Esophagus mucosa (tissue), 1 donor: ENCODE measurements at places on chromosomes 6 and 20.

- no peak for ATAC-seq
Measured at GRCh38 chr6:105763866-105764265, 322.3 kb upstream of the PRDM1 start.

DNA sequence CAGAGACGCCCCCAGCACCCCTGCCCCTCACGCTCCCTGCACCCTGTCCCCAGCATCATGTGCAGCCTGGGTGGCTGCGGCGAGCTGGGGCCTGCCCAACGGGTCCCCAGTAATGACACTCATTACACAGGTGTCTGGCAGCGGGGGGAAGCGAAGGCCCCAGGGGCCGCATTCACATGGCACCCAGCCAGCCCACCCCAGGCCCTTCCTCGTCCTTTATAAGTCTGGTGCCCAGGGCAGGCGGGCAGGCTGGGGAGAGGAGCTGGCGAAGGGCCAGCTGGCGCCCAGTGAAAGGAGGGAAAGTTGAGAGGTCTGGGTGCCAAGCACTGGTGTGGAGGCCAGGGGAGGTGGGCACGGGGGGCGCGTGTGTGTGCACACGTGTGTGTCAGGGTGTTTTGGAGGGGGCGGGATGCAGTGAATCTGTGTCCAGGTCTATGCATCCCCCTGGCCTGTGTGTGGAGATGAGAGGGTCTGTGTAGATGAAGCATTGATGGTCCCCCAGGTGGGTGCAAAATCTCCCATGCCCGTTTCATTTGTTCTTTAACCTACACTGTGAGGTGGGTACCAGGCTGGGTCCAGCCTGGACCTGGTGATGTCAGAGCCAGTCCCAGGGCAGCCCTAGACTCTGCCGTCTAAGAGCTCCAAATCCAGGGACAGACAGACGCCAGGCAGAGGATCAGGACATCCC is 105.3 kb downstream of the CEBPB start:
- ATAC-seq, result no peak

GRCh38 chr20:59925899-59926298 is 7.5 kb downstream of the SYCP2 start:
- no peak for ATAC-seq

GRCh38 chr6:63685446-63686379 is 50.1 kb downstream of the PHF3 start:
- ATAC-seq, result no peak

- no peak for ATAC-seq
Measured at GRCh38 chr6:137676888-137677287, 182.7 kb upstream of the OLIG3 start.

GRCh38 chr6:47157653-47158219 is 115.6 kb upstream of the ADGRF1 start:
- ATAC-seq, result no peak

DNA sequence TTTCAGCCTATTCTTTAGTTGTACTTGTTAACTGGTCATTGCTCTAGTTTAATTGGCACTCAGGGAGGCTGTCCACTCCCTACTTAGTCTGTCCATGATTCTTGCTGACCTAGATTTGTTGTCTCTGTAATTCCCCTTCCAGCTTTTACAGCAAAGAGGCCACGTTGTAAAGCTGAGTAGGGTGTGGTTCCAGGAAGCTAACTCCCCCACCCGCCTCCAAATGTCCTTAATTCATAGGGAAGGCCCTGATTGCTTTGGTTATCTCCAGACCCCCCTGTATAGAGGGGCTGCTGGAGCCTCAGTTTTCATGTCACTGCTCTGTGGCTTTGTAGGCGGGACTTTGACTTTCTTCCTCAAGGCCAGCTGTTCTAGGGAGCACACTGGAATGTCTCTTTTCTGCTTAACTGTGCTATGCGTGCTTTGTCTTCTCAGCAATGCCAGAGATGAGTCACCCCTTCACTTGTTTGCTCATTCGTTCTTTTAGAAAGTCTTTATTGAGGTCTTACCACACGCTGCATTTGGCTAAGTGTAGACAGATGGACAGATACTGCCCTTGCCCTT is 175.1 kb upstream of the JAG1 start:
- peak; percentile 90 for ATAC-seq

DNA sequence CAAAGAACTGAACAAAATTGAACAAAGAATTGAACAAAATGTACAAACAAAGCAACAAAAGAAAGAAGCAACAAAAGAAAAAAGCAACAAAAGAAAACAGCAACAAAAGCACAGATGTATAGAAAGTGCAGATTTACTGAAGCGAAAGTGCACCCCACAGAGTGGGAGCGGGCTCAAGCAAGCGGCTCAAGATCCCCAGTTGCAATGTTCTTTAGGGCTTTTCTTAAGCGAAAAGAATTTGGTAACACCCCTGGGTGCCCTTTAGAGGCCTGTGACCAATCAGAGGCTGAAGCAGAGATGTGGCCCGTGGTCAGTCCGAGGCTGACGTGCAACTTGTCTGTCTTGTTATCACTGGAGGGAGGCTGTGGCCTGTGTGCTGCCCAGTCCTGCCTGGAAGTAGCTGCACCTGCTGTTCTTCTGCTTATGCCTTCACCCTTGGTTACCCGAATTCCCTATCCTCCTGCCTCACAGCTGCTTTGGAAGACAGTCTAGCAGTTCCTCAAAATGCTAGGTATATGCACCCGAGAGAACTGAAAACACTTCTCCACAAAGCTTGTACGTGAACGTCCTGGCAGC is 13.2 kb upstream of the KIF25 start:
- ATAC-seq, result no peak

GRCh38 chr20:8766868-8767390 is 302.0 kb upstream of the PLCB4 start:
- ATAC-seq, result no peak

GRCh38 chr6:111727802-111728201 is 122.1 kb upstream of the TRAF3IP2 start:
- no peak for ATAC-seq

DNA sequence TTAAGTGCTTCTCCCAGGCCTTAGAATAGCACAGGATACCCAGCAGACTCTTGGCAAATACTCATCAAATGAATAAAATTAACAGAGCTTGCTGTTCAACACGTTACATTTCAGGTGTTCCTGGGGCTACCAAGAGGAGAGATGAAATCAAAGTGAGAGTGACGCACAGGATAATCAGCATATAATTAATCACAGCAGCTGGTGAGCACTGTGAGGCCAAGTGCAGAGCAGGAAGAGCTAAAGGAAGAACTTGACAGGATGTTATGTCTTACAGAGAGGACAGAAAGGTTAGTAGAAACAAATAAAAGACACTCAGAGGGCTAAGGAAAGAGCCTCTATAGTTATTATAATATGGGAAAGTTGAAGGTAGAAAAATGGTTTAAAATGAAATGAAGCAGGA is 8.8 kb downstream of the PPIL1 start:
- ATAC-seq, result no peak

DNA sequence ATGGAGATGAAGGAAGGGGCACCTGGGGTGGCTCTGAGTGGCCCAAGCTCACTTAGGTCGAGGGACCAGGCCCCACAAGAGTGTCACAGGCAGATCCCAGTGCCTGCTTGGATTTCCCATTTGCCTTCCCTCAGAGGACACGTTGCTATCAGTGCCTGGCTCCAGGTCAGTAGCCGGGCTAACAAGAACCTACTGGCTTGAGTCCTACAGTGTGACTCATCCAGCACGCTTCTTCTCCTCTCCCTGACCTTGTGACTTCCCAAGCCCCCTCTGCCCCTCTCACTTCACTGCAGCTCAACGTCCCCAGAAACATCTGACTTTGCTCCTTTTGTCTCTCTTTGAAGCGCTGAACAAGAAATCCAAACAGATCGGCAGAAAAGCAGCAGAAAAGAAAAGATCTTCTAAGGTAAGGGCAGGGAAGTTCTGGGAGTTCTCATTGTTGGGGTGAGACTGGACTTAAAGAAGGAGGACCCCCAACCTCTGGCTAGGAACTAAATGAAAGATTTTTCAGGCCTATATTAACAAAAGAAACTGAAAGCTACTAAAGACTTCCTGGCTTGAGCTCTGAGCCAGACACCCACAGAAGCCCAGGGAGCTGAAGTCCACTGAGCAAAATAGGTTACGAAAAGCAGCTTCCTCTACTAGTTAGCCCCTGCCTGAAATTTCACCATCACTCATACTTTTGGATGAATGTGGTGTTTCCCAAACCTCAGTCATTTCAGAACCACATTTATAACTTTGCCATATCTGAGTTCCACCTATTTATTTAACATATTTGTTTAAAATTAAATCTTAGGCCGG is 21.5 kb downstream of the ASIP start:
- peak; percentile 42 for ATAC-seq

DNA sequence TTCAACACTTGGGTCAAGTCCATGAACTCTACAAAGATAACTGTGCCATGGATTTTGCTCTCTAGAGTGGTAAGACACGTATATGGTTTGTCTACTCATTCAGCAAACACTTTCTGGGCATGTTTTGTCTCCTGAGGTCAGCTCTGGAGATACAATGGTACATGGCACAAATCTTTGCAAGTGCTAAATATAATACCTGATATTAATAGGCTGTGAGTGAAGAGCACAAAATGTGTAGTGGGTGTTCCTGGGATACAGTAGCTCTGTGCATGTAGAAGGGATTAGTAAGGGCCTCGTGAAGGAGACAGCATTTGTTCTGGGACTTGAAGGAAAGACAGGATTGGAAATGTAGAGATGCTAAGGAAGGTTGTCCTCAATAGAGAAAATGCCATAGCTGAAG is 360.9 kb downstream of the BCKDHB start:
- no peak for ATAC-seq

DNA sequence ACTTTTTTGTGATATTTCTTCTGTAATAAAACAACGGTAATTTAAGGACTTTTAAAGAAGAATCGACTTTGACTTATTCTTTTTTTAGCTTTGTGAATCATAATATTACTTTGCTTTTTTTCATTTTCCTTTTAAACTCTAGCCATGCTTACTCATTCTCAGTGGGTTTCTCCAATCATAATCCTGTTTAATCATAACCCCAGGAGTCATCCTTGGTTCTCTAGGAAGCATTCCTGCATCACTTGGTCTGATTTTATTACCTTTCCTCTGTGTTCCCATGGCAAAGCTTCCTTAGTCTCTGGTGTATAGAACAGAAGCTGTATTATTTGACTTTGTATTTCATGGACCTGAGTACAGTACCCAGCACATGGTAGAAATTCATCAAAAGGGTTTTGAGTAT is 223.5 kb downstream of the CDKAL1 start:
- ATAC-seq, result no peak

- ATAC-seq, result no peak
Measured at GRCh38 chr20:51526106-51526470, 16.4 kb downstream of the NFATC2 start.
